ENCODE measurements at places on chromosomes 7 and 10.
A peak's percentile ranks its signal among the peaks of the same experiment; 100 is the strongest.

- DNase-seq, result no peak
These were observed 49.5 kb upstream of the CFAP46 start for GRCh38 chr10:132991706-132992432.

GRCh38 chr10:132229096-132229495 is 42.3 kb downstream of the DPYSL4 start:
- no peak for DNase-seq

DNA sequence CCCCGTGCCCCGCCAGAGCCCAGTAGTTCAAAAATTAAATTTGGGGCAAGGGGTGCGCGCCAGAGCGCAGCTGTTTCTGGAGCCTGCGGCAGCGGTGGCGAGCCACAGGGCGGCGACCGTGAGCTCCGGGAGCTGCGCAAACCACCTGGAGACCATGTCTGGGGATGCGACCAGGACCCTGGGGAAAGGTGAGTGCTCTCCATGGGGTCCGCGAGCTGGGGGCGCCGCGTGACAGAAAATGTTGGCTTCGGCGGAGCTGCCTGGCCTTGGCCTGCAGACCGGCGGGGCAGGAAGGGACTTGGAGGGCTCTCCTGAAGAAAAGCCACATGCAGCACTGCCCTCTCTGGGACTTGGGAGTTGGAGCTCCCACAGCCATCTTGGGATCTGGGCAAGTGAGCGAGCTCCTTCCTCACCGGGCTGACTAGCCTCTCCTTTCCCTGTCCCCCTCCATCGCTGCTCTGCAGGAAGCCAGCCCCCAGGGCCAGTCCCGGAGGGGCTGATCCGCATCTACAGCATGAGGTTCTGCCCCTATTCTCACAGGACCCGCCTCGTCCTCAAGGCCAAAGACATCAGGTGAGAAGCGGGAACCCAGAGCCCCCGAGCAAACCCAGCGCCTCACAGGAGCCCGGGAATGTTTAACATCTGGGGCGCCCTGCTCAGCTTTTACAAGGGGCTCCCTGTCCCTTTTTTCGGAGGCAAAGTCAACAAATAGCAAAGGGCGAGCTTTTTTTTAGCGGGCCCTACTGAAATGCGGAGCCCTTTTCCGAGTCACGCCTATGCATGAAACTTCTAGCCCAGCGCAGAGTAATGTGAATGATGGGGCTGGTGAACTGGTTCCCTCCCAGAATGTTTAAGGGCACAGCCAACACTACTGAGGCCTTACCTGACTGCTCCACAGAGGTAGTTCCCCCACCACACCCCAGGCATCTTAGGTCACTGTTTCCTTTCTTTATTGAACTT is 6.1 kb downstream of the GSTO2 start:
- no peak for DNase-seq

DNA sequence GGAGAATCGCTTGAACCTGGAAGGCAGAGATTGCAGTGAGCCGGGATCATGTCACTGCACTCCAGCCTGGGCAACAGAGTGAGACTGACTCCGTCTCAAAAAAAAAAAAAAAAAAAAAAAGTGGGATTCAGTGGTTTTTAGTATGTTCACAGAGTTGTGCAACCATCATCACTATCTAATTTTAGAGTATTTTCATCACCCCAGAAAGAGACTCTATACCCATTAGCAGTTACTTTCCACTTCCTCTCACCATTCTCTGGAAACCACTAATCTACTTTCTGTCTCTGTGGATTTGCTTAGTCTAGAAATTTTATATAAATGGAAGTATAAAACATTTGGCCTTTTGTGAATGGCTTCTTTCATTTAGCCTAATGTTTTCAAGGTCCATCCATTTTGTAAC is 113.4 kb downstream of the ST7 start:
- DNase-seq, result no peak

- DNase-seq, result peak; percentile 56
These were observed 832 bp downstream of the XRCC2 start for GRCh38 chr7:152674860-152675758.

GRCh38 chr7:148903504-148903903 is 19.4 kb upstream of the EZH2 start:
- no peak for DNase-seq

GRCh38 chr10:34432589-34432988 is 382.5 kb downstream of the PARD3 start:
- no peak for DNase-seq

GRCh38 chr7:142323706-142324105 is 65.8 kb upstream of the PRSS58 start:
- DNase-seq, result peak; percentile 86

- DNase-seq, result no peak
These were observed 33.0 kb downstream of the CYP26A1 start for GRCh38 chr10:93106631-93107072.

GRCh38 chr7:68429411-68430117 is 1168.7 kb upstream of the AUTS2 start:
- DNase-seq, result no peak

- DNase-seq, result no peak
These were observed 807.4 kb downstream of the KCNMA1 start for GRCh38 chr10:76830218-76830617.

GRCh38 chr10:16689227-16689626 is 128.0 kb downstream of the RSU1 start:
- no peak for DNase-seq

GRCh38 chr10:43479275-43479674 is 42.4 kb downstream of the ZNF487 start:
- DNase-seq, result no peak

GRCh38 chr10:29479981-29480954 is 154.5 kb downstream of the SVIL start:
- DNase-seq, result no peak

- no peak for DNase-seq
These were observed 254.1 kb downstream of the KIAA1217 start for GRCh38 chr10:24462889-24463552.

All from D341Med (cell line).